ENCODE measurements at places on chromosomes 11 and 22.

DNA sequence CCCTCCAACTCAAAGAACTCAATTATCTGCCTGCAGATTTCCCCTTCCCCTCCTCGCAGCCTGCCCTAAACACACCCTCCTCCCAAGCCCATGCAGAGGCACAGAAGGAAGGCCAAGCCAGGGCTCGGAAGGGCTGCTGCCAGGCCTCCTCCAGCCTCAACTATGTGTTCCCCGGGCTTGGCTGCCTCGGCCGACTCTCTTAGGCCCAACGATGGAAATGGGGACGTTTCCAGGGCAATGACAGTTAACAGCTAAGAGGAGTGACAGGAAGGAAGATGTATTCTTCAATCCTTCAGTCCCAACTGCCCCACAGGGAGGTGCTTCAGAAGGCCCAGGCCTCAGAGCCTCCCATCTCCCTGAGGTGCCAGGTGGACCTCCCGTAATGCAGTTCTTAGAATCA lies 104.0 kb upstream of the AKIP1 start:
- no peak for DNase-seq

- DNase-seq = no peak
Observed at GRCh38 chr11:3375552-3375951, 3.4 kb downstream of the ZNF195 start.

GRCh38 chr11:129790106-129790505 lies 25.5 kb upstream of the TMEM45B start:
- DNase-seq = no peak

DNA sequence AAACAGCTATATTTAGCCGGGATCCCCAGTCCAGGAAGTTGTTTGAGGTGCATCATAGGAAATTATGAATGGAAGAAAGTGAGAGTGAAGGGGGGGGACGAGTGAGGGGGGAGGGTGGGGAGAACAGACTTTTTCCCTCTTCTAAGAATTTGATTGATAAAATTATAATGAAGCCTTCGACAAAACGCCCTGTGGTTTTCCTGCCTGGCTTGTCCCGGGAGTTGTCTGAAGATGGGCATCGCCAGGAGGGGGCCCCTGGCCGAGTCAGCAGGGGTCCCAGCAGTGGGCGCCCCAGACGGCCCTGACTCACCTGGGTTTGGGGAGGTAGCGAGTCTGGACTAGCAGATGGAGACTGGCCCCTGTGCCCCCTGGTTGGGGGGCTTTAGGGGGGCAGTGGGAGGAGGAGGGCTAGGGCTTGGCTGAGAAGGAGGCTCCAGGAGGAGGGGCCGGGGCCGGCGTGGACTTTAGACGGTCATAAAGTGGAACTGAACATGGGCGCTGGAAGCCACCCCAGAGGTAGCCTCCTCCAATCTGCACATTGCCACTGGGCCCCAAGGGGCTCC lies 336 bp upstream of the LIF start:
- no peak for DNase-seq

DNA sequence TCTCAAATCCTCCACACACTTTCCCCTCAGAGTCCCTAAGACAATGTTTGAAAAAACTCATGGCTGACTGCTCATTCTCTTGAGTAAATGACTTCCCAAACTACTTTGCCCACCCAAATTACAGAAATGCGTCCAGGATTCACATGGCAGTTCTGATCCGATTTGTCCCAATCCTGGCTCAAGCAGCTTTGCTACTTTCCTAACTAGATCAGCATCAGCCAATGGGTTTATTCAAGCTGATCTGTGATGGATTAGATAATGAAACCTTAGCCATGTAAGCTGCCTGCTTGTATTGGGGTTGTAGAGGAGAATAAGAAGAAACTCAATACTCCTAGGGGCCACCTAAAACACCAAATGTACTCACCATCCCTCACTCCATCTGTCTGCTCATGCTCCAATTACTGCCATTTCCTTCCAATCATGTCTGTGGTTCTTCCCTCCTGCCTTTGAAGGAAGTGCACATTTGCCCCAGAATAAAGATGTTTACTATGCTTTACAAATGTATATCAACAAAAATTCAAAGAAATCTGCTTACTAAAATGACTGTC lies 6.9 kb downstream of the RBFOX2 start:
- no peak for DNase-seq

- DNase-seq = no peak
Observed at GRCh38 chr22:38901111-38901641, 29.2 kb upstream of the CBX6 start.

DNA sequence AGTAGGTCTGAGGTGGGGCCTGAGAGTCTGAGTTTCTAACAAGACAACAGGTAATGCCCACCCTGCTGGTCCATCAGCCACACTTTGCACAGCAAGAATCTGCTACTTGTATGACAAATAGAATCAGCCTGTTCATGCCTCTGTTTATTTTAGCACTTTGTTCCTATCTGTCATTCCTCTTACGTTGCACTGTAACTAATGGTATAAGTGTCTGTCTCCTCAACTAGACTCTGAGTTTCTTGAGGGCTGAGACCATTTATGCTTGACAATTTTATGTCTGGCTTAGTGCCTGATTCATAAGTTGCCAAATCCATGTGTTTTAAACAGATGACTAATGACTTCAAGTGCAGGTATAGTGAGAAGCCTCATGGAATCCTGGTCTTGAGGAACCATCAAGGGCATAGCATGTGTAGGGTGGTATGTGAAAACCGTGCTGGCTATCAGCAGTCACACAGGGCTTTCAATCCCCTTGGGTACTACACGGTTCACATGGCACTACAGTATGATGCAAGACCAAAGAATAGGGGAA lies 209.7 kb downstream of the C11orf91 start:
- DNase-seq = no peak

GRCh38 chr11:15907806-15908205 lies 448.5 kb downstream of the SOX6 start:
- DNase-seq = no peak

- DNase-seq = no peak
Observed at GRCh38 chr11:66465373-66466224, 1.1 kb upstream of the PELI3 start.

DNA sequence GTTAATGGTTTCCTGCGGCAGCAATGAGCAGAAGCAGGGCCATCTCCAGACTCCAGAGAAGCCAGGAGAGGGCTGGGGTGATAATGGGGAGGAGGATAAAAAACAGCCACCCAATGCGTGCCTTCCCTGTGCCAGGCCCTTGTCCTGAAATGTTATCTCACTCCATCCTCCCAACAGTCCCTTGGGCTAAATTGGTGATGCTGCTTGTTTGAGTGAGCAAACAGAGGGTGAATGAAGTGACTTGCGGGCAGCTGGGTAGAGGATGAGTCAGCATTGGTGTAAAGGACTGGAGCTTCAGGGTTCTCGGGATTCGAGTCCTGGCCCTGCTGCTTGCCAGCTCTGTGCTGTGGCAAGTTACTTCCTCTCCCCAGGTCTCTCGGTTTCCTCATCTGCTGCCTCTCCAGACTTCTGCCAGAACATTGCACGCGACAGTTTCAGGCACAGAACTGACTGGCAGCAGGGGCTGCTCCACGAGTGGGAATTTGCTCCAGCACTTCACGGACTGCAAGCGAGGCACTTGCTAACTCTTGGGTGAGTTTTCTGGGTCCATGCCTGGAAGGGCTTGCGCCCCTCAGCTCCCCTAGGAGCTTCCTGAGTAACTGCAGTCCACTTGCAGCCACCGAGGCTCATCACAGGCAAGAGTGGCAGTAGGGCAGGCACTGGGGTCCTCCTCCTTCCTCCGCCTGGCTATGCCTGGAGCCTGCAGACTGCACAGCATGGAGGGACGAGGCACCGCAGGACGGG lies at the start of gene P2RY6:
Gene P2RY6 (plus strand): TSS at position 403 of the 744 bp plus-strand sequence. CDS start 24,181 bp downstream, outside the sequence.
- no peak for DNase-seq

DNA sequence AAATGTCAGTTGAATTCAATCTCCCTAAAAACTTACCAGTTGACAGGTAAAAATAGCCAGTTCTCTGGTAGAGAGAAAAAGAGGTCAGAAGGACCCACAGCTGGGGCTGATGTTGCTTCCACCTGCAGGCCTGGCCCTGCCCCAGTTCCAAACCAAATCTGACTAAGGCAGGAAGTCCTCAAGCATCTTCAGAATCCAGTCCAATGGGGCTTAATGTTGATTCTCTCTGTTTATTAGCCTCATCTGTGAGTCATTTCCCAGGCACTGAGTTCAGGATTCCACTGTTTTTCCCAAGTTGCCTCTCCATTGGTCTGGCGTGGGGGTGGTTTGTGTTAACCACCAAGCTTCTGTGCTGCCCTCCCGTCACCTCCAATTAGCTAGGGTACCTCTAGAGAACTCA lies 601.8 kb downstream of the INSC start:
- DNase-seq = peak; percentile 53

DNA sequence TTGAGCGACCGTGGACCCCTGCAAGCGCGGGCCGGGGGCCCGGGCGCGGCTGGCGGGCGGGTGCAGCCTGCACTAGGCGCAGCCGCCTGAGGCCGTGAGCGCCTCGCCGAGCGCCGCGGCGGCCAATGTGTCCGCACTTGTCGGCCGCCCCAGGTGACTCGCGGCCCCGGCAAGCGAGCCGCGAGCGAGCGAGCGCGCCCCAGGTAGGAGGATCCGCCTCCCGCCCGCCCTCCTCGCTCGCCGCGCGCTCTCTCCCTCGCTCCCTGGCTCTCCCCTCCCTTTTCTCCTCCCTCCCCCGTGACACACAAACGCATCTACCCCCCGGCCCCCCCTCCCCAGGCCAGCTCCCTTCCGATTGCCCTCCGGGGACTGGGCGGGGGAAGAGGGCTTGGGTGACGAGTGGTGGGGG lies at the start of gene WNT7B:
Gene WNT7B (minus strand): TSS at position 160 of the 409 bp plus-strand sequence. CDS start 408 bp downstream, outside the sequence.
- no peak for DNase-seq

GRCh38 chr11:58905721-58906547 lies 33.4 kb upstream of the GLYATL1 start:
- DNase-seq = peak; percentile 84

GRCh38 chr22:27919942-27920755 lies 1.1 kb upstream of the PITPNB start:
- peak; percentile 50 for DNase-seq

DNA sequence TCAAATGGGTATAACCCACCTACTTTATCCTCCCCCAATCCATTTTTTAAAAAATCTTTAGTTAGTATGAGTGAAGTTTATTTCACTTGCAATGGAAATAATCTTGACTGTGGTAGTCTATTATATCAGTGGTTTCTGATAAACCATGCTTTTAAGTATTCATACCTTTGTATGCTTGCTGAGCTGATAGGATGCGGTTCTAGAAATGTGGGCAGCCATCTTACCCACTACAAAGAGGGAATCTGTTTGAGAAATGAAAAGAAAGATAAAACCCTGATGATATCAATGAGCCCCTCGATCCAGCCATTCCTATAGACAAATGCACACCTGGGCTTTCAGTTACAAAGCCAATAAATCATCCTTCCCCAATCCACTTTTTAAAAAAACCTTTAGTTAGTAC lies 13.8 kb upstream of the PVALB start:
- no peak for DNase-seq

DNA sequence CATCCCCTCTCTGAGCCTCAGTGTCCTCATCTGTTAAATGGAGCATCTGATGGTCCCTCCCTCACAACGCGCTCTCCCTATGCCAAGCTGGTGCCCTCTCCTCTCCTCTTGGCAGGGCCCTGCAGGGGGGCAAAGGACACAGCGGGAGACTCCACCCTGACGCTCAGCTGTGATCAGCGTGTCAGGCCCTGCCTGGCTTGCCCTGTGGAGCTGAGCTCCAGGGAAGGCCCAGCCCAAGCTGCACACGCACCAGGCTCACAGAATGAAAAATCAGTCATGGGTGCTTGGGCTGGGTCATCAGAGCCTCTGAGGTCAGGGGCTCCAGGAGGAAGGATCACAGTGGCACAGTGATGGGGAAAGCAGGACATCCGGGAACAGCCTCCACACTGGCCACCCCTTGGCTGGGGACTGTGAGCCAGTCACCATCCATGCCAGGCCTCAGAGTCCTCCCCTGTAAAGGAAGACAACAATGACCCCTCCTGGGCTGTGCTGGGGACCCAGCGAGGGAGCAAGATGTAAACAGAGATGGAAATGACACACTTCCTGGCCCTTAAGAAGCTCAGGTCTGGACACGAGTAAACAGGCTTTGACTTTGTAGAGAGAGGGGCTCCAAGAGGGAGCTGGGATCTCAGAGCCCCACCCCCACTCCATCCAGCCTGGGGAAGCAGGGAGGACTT lies 36.6 kb downstream of the RPL3 start:
- peak; percentile 57 for DNase-seq
